ENCODE measurements at places on chromosomes 2 and 18.

- no peak for DNase-seq
These were observed 288.4 kb upstream of the TRIB2 start for GRCh38 chr2:12428324-12428723.

DNA sequence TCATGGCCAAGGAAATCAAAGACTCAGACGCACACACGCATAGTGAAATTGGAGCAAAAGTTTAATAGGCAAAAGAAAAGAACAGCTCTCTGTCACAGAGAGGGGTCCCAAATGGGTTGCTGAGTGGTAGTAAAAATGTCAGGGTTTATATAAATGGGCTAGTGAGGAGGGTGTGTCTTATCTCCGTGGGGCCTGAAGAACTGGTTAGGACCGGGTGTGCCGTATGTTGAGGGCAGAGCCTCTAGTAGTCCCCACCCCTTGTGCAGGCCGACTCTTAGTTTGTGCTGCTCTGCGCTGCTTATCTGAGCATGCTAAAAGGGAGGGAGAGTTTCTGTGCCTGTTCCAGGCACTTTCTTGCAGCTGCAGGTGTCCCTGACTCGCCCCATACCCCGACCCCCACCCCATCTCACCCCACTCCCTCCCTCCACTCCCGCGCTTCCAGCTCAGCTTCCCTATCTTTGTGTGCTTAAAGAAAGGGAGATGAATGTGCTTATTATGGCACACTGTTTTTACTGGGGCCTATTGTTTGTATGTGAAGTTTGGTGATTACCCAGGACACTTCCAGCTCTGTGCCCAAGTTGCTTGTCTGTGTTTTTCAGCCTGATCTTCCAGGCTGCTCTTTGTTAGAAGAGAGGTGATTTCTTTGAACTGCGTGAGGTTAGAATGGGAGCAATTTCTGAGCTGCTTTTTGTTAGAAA lies 167.4 kb downstream of the SPAG16 start:
- no peak for DNase-seq

DNA sequence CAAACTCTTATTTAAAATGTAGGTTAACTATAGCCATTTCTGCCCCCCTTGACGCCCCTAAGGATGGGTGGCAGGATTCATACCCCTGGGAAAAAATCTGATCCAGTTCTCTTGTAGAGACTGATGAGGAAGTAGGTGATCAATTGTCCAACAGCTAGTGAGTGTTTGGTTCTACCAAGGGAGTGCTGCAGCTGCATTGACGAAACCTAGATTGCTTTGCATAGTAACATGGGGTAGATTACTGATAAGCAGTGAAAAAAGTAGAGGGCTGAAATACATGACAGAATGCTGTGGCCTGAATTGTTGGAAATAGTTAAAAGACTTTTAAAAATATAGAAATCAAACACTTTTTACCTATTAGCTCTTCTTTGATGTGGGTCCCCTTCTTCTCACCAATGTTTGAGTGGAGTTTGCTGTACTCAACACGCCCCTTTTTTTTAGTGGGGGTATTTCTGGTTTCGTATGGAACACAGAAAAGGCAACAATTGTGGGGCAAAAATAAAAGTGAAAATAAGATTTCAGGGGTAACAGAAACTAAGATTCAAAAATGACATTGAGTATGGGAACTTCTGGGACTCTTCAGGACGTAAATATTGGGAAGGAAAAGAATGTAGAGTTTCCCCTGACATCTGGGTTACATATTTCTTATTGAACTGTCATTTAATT lies 66.2 kb downstream of the MAIP1 start:
- no peak for DNase-seq

DNA sequence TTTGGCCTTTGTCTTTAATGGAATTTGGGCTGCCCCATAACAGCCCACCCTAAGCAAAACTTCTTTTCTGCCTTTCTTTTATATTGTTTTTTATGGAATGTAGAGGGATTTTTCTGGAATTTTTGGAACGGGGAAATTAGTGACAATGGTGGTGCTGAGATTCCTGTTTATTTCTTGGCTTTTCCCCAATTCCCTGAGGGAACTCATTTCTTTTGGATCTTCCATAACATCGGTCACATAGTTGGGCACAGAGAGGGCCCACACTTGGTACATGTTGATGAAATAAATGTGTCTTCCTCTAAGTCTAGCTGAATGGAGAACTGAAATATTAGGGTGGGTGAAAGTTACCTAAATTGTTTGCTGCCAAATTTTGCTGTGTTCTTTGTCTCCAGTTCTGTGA lies 191.6 kb upstream of the TNP1 start:
- no peak for DNase-seq

DNA sequence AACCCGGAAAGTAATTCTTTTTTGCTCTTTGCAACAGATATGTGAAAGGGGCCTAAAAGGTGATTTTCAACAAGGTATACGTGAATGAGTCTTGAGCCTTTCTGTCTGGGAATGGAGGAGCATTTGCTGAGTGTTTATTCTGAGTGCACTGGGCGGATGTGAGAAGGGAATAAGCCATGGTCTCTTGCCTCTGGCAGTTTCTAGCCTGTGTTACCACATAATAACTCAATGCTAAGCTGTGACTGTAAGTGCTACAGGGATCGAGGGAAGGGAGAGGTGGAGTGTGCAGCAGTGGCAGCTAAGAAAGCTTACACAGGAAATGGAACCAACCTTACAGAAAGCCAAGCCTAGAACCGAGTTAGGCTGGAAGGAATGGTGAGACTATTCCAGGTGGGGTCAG lies 444.3 kb downstream of the SLC4A3 start:
- no peak for DNase-seq

DNA sequence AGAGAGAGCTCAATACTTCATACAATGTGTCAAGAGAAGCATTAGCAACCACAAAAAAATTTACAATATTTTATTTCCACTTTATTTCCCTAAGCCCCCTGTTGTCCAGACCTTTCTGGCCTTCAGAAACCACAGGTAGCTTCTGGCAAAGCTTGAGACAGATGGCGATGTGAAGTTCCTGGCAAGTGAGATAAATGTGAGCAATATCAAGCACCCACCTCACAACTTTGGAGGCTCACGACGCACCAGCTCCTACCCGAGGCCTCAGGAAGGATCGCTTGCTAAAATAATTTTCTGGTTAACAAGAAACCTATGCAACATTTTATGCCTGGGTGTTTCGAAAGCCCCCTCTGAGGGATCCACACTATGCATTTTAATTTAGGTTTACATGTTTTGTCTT lies 158.1 kb upstream of the CHAC2 start:
- DNase-seq = no peak

- DNase-seq = no peak
These were observed 306.0 kb upstream of the EPC2 start for GRCh38 chr2:148338541-148338940.

DNA sequence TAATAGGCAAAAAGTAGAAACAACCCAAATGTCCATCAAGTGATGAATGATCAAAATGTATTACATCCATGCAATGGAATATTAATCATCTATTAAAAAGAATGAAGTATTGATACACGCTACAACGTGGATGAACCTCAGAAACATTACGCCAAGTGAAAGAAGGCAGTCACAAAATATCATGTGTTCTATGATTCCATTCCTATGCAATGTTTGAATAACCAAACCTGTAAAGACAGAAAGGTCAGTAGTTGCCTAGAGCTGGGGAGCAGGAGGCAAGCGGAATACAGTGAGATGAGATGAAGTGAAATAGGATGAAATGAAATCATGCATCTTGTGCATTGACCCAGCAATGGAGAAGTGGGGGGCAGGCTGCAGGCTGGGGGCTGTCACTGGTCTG lies 17.9 kb upstream of the COL6A3 start:
- DNase-seq = no peak

- DNase-seq = no peak
These were observed 123.9 kb downstream of the TMEM17 start for GRCh38 chr2:62382122-62382521.

DNA sequence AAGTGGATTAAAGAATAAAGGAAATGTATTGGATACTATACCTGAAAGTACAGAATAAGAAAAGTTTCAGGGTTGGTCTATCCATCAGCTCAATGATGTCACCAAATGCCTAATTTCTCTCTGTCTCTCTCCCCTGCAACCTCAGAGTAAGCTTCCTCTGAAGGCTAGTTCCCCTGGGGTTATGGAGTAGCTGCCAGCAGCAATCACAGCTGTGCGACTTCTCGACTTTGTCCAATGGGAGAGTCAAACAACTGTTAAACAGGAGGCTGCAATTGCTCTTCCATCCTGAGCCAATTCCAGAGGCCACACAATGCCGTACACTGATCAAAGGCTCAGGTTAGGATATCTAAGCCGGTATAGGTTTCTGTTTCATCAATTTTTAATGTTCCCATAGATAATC lies 95.3 kb upstream of the FANCL start:
- no peak for DNase-seq

DNA sequence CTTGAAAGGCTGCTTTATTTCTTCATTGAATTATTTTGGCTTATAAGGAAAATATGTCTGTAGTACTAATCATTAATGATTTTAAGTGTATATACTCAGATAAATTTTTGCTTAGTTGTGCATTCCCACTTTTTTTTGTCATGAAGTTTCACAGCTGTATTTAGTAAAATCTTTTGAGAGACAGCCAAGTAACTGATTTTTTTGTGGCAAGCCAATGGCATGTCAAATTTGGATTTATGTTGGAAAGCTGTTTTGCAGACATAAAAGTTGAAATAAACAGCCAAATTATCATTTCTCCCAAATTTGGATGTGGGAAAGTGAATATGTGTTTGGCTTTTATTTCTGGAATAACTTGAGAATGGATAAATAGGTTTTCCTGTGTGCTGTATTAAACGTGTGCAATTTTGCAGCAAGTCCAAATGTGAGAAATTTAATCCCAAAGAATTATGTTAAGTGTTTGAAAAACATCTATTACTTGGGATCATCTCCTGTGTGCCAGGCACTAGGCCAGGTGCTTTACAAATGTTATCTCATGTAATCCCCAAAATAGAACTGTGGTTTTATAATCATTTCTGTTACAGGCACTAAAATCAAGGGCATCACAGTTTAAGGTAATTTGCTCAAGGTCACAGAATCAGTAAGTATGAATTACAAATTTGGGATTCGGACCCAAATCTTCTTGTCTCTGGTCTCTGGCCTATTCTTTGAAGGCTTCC lies 160.4 kb downstream of the PTPRM start:
- DNase-seq = no peak

DNA sequence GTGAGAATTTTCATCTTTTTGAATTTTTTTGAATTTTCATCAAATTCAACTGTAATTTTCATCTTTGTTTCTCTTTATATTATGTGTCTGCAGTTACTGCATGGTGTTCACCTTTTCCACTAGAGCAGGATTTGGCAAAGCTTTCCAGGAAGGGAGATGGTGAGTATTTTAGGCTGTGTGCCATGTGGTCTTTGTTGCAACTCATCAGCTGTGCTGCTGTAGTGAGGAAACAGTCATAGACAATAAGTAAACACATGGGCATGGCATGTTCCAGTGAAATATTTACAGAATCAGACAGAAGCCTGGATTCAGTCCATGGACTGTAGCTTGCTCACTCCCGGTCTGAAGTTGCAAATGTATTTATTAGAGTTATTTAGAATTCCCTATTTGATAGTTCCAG lies 120.4 kb downstream of the DCDC2C start:
- peak; percentile 23 for DNase-seq

GRCh38 chr2:65611488-65611887 lies 179.1 kb upstream of the SPRED2 start:
- DNase-seq = no peak

GRCh38 chr2:9699139-9700108 lies 68.6 kb upstream of the YWHAQ start:
- no peak for DNase-seq

- peak; percentile 21 for DNase-seq
These were observed 163.6 kb upstream of the ZNF516 start for GRCh38 chr18:76658627-76659026.

- peak; percentile 54 for DNase-seq
These were observed 265.4 kb upstream of the UBE2E3 start for GRCh38 chr2:180715044-180715443.

GRCh38 chr18:59725142-59725541 lies 27.9 kb upstream of the CCBE1 start:
- DNase-seq = no peak

Measured in NCI-H1092 treated with DMSO at 0.1 percent for 48 hours (cell line).